Forelimb muscle (tissue), 1 donor: ENCODE measurements at places on chromosomes 2 and 18.

DNA sequence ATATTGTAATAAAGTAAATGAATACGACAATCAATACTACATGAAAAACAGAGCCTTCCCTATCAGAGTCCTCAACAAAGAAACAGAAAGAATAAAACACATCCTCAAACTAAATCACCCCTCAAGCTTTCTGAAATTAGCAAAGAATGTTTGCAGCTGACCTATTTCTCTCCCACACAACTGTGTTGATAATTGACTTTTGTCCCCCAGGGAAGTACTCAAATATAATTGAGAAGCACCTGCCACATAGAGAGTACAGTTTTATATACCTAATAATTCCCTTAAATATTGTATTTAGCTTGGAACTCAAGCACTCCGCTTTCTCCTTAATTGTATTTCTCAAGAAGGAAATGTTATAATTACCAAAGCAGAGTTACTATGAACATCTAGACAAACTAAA, 12.6 kb downstream of the CACNB4 start:
- no peak for DNase-seq

GRCh38 chr18:2932247-2933181, 80.4 kb downstream of the LPIN2 start:
- peak; percentile 58 for DNase-seq

GRCh38 chr2:186884587-186884986, 35.6 kb upstream of the ZSWIM2 start:
- DNase-seq = no peak

GRCh38 chr2:17133052-17133671, 385.1 kb downstream of the RAD51AP2 start:
- DNase-seq = no peak

DNA sequence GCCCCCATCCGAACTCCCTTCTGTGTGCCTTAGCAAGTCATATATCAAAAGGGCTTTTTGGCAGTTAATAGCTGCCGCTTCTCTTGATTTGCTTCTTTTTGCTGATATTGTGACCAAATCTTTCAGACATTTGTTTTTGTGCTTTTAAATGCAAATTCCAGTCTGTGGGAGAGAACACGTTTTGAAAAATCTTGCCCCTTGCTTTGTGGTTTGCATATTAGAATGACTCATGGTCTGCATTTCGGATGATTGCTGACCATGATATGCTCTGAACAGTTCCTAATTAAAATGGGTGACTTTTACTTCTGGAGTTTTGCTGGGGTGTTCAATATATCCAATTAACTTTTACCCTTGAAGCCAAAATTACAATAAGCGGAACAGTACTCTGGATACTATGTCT, 58.2 kb upstream of the ST6GAL2 start:
- no peak for DNase-seq

GRCh38 chr18:33755931-33756560, 178.0 kb downstream of the ASXL3 start:
- no peak for DNase-seq

DNA sequence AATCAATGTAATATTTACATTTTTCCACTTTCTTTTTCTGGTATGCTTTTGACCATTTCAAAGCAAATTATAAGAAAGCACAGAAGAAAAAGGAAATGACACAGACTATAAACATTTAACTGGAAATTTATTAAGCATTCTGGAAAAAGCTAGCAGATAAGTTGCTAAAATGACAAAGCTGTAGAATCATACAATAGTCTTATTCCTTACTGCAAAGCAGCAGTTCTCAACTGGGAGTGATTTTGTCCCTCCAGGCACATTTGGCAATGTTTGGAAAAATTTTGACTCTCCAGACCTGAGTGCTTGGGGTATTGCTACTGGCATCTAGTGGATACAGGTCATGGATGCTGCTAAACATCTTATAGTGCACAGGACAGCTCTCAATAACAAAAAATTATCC, 75.1 kb downstream of the MBD5 start:
- DNase-seq = no peak
